Psoas muscle (tissue), 8 donors: ENCODE measurements at places on chromosomes 1 and 21. TPM values are rescaled to one million over a fixed set of nuclear protein-coding genes. Genes with fewer than 3 reads are reported as not detected.

DNA sequence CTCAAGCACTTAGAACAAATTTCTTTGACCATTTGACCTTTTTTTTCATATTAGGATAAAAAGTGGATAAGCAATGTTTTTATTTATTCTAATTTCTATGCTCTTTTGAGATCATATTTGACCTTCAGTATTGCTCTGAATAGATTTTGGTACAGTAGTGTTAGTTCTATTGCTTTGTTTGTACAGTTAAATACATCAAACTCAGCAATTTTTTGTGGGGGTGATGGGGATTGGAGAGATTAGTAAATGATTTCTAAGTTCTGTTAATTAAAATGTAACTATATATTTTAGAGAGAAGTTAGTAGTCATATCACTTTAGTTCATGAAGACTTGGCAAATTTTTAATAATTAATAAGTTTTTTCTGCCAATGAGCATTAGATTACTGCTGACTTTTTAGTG is 2.4 kb upstream of the GPR52 start:
- DNase-seq: no peak

- no peak for DNase-seq
Measured at GRCh38 chr1:218123968-218124367, 161.1 kb upstream of the RRP15 start.

DNA sequence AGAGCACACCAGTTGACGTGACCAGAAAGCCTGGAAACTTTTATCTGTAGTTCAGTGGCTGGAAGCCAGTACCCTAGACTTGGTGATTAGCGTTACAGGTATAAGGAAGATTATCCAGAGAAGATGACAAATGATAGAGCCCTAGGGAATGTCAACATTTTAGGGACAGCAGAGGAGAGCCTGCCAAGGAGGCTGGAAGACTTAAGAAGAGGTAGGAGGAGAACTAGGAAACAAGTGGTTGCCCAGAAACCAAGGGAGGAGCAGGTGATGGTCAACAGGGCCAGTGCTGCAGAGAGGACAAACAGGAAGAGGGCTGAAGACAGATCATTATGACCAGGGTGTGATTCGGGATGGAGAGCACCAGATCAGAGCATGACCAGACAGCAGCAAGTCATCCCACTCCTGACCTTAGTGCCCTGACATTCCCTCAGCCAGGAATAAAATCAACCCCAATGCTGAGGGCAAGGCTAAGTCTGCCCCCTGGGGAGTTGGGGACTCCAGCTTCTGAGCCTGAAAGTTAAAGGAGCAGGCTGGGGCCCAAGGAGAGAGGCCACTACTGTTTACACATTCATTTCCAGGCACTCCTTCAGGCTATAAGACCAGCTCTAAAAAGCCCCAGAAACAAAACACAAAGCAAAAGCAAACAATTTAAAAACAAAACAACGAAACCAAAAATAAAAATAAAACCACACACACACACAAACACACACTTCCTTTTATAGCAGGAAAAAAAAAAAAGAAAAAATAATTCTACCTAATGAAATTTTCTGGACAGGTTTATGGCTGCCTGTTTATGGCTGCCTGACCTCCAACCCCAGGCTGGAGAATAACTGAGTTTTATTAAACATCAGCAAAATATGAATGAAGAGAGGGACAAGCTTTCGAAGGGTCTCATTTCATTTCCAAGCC is 48.6 kb upstream of the LRRC52 start:
- DNase-seq: no peak

DNA sequence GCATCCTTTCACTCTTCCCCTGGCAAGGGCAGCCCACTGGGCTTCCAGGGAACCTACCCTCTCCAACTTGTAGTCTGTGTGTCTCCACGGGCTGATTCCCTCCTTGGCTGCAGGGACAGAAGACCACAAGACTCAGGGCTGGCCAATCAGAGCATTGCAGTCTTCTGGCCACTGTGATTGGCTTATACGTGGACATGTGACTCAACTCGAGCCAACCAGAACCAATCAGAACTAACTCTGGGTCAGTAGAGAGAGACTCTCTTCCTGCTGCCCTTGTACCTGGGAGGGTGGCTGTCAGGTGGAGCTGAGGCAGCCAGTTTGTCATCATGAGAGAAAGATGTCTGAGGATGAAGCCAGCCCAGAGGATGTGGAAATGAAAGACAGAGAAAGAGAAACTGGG is 64.0 kb downstream of the DHRS3 start:
- DNase-seq: no peak

GRCh38 chr1:2383576-2383975 is 7.8 kb downstream of the MORN1 start:
- no peak for DNase-seq

DNA sequence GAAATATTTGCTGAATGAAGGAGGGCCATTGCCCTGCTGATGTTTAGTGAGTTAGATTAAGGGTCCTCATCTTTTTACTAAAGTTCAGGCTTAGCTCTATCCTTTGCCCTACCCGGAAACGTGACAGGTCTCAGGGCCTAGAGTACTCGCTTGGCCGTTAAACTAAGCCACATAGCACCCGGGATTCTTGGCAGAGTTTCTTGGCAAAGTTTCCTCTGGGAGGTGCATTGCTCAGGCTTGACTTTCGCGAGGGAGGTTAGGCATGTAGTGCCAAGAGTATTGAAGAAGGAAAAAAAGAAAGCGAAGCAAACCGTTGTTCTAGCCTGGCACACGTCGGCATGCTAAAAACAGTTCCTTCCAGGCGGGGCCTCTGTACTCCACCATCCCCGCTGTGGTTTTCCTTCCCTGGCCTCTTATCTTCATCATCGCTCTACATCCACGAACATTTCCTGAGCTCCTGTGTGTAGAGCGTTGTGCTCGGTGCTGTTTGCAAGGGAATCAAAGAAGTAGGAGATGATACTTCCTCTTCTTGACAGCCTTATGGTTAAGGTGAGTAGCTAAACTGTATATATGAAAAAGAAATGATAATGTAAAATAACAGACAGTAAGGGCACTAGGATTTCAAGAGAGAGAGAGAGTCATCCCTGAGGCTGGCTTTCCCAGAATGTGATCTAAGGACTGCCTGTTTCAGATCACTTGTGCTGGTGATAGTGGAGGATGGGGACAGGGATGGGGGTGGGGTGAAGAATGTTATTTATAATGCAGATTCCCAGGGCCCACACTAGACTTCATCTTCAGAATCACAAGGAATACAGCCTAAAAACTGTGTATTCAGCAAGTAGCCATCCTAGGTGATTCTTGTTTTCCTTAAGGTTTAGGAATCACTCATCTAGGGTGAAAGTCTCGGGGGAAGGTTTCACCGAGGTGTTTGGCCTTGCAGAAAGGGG is 18.8 kb downstream of the RNF220 start:
- no peak for DNase-seq

The CCDC30 gene
- total RNA-seq: 0.79 TPM

The CYP4A11 gene
- not detected for total RNA-seq
